C1 segment of cervical spinal cord (tissue), 14 donors: ENCODE measurements at places on chromosomes 5 and 9.

- no peak for DNase-seq
These were observed 591.4 kb downstream of the CCDC171 start for GRCh38 chr9:16143947-16144890.

DNA sequence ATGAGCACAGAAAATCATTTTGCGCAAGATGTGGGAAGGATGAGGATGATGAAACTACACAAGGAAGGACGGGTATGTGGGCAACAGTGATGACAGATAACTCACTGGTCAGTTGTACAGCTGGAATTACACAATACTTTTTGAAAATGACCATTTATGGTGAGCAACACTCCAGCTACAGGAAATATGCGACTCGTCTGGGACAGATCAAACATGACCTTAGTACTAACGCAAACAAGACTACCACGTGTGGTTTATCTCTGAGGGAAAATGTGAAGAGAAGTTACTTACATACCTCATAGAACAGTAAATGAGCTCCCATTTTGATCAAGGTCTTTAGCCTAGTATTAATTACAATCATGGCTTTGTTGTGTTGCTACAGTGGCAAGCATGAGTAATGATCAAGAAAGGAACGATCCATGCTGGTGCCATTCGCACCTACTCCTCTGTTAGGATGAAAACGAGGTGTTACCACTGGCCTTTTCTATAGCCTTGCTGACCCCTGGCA is 456.9 kb downstream of the BNC2 start:
- no peak for DNase-seq

GRCh38 chr9:115615821-115616665 is 498.1 kb upstream of the TNC start:
- no peak for DNase-seq

- no peak for DNase-seq
These were observed 6.1 kb downstream of the PCYOX1L start for GRCh38 chr5:149363936-149364335.

DNA sequence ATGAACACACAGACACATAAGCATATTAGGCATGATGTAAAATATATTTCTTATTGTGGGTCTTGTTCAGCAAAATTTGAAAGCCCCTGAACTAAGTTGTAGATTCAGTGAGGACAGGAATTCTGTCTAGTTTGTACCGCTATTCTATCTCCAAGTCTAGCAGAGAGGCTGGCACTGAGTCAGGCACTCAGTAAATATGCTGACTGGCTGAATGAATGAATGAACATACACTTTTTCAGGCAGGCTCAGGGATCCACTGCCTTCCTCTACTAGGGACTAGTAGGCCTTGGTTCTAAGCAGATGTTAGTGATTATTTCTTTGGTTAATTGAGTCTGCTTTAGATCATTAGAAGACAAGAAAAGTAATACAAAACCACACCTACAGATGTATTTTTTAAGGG is 157.5 kb downstream of the ZSWIM6 start:
- no peak for DNase-seq

- DNase-seq, result peak; percentile 59
These were observed 7.3 kb downstream of the PRR7 start for GRCh38 chr5:177453852-177454396.

DNA sequence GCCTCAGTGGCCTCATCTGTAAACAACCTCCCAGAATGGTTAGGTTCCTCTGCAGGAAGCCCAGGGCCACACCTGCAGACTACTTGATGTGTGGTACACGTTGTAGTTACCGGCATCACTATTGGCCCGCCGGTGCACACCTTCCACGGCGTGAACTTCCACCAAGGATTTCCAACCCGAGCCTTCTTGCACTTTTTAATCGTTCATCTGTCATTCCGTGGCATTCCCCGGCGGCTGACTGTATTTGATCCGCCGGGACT is 5.3 kb upstream of the TRIM41 start:
- DNase-seq, result no peak

GRCh38 chr5:141560151-141560550 is 58.6 kb downstream of the DIAPH1 start:
- peak; percentile 81 for DNase-seq

DNA sequence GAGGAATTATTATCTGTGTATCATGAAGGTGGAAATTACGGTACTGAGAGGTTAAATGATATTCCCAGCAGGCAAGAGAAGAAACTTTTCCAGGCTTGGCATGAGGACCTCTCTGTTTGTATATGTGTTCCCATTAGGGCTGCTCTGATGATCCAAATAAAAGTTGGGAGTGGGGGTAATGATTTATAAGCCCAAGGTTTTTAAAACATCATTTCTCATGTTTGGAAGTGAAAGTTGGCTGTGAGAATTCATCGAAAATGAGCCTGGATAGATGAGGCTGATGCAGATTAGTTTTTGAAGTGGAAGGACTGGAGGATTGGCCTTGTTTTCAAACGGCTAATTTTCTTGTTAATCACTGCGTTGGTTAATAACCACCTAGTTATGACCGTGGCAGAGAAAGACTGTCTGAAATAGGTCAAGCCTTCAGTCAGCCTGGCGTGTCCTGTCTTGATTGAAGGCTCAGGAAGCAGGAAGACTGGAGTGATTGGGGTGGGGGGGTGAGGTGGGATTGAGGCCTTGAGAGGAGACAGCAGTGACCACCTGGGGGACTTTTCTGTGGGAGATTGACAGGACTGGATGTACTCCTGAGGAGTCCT is 391.0 kb upstream of the WWC1 start:
- no peak for DNase-seq

- DNase-seq, result no peak
These were observed 481.5 kb downstream of the EBF1 start for GRCh38 chr5:158618256-158618655.
